ENCODE measurements at places on chromosomes 5 and 9. TPM values are rescaled to one million over a fixed set of nuclear protein-coding genes. Genes with fewer than 3 reads are reported as not detected.
A peak's percentile ranks its signal among the peaks of the same experiment; 100 is the strongest.

DNA sequence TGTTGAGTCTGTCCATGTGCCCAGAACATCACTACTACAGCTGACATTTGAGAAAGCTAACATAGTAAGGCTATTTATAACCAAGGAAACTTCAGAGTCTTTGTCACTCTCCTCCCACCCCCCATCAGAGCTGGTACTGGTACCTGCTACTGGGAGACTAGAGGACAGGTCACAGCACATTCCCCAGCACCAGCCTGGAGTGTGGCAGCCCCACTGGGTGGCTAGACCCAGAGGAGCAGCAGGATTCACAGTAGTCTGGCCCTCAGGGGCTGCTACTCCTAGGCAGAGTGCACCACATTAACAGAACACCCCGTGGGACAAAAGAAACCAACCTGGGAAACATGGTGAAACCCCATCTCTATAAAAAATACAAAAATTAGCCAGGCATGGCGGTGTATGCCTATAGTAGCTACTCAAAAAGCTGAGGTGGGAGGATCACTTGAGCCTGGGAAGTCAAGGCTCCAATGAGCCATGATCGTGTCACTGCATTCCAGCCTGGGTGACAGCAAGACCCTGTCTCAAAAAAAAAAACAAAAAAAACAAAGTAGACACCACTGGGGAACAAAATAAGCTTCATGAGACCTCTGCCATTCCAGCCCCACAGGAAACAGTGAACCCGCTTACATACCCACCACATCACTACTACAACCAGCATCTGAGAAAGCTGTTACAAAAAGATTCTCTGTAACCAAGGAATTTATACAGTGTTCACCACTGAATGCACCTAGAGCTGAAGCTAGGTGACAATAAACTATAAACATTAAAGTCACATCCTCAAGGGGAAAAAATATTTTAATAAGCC, 26.3 kb upstream of the PTGER4 start:
- no peak for DNase-seq

DNA sequence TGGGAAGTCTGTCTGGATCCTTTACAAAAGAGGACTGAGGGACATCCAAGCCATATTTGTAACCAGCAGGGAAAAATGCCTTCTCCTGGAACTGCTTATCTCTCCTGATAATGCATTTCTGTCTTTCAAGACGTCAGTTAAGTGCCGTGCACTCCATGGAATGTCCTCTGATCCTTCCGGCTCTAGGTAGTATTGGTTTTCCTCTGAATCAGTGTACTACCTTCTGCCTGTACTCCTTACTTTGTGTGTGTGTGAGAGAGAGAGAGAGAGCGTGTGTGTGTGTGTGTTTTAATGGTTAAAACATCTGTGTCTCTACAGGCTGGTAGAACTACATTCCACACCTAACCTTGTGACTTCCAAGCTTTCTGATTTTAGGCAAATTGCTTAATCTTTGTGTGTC, 89.9 kb downstream of the PIP5K1B start:
- DNase-seq: no peak

DNA sequence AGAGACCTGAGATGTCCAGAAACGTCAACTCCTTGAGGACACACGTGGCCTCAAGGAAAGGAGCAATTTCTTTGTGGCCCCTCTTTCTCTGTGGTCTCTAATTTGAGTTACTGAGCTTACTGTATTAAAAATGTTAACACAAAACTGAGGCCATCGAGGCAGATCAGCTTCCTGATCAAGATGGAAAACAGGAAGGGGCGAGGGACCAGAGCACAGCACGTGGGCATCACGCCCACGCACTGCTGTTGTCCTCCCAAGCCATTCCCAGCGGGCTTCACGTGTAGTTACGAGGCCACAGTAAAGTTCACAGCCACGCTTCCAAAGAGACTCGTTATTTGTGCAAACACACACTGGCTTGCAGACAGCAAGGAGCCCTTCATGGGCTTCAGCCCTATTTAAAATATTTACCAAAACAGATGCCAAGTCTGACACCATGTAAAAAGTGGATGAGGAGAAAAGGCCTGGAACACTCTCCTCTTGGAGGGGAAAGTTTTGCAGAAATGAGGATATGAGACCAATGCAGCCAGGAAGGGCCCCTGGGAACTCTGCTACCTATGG, 149.5 kb downstream of the ROR2 start:
- no peak for DNase-seq

Gene SPRY4
- total RNA-seq: 14.1 TPM

GRCh38 chr5:140251527-140251973, 51.4 kb downstream of the PFDN1 start:
- no peak for DNase-seq

Gene GPR150
- total RNA-seq: not detected

- DNase-seq: peak; percentile 46
Measured at GRCh38 chr9:17907779-17908508, 329.1 kb downstream of the SH3GL2 start.

- DNase-seq: no peak
Measured at GRCh38 chr5:143347046-143347445, 56.4 kb downstream of the NR3C1 start.
